ENCODE measurements at places on chromosomes 7 and 10.

- DNase-seq, result no peak
These were observed 39.0 kb upstream of the IFRD1 start for GRCh38 chr7:112411186-112411795.

DNA sequence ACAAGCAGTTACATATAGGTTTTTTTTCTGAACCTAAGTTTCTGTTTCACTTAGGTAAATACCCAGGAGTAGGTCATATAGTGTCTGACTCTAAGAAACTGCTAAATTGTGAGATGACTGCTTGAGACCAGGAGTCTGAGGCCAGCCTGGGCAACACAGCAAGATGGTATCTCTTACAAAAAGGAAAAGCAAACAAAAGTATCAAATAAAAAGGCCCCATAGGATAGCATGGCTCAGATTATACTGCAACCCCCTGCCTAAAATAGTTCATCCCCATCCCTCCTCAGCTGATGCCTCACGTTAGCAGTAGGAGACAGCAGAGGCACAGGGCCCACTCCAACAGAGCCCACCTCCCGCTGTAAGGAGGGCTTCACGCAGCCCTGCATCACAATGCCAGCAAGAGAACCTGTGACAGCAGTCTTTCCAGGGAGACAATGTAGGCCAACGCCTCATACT lies 90.3 kb downstream of the SRPK2 start:
- DNase-seq, result no peak

DNA sequence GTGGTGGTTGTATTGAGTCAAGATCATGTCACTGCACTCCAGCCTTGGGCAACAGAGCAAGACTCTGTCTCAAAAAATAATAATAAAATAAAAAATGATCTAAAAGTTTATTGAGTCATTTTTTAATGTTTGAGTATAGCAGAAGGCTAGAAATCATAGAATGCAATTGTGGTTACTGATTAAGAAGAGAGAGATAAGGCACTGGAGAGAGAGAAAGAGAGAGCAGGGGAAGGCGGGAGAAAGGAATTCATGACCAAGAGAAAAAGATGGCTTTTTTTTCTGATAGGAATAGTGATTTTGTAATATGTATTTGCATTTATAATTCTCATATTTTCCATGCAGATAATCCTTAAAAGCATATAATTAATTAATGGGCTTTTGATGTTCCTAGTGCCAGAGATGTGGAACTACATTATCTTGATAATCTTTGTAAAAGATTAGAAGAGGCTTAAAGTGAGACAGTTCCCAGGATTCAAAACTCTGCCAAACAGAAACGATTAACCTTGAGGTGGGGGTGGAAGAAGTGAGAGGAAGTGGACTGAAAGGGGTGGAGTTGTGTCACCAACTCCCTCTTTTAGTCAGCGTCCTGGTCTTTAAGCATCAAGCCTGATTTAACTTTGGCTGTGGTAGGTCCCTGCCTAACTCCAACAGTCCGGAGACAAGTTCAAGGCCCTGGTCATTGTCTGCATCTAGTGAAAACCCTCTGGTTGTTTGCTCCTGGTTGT lies 76.2 kb downstream of the CHN2 start:
- DNase-seq, result no peak

DNA sequence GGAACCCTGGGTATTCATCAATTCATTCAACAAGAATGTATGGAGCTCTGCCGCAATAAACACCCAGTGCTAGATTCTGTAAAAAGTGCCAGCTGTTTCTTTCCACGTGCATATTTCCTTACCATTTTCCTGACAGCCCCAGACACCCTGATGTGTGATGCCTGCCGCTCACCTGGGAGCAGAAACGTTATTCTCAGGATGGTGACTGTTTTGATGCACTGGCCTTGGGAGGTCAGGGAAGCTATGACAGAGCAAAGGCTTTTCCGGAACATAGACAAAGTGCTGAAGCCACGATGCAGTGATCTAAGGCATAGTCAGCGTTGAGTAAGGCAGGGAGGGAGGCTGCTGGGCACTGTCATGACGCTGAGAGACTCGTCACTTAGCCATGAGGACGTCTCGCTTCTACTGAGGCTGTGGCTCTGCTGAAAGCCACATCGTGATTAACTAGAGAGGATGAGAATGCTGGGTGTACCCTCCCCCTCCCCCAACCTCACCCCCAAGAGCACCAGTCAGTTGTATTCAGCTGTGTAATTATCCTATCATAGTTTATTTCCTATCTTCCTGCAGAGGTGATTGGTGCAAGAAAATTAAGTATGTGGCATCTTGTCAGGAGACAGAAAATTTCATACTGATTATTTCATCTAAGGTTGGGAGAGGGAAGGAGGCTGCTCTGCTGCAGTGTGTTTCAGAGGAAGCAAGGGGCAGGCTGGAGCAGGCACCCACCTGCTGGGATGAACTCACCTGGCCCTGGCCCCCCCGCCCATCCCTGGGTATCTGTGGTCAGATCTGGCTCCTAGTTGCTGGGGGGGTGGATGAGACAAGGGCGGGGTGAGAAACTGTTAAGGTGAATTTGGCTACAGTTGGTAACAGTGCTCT lies 48.8 kb upstream of the SMNDC1 start:
- no peak for DNase-seq

- DNase-seq, result no peak
These were observed 17.8 kb upstream of the CH25H start for GRCh38 chr10:89224739-89225443.

DNA sequence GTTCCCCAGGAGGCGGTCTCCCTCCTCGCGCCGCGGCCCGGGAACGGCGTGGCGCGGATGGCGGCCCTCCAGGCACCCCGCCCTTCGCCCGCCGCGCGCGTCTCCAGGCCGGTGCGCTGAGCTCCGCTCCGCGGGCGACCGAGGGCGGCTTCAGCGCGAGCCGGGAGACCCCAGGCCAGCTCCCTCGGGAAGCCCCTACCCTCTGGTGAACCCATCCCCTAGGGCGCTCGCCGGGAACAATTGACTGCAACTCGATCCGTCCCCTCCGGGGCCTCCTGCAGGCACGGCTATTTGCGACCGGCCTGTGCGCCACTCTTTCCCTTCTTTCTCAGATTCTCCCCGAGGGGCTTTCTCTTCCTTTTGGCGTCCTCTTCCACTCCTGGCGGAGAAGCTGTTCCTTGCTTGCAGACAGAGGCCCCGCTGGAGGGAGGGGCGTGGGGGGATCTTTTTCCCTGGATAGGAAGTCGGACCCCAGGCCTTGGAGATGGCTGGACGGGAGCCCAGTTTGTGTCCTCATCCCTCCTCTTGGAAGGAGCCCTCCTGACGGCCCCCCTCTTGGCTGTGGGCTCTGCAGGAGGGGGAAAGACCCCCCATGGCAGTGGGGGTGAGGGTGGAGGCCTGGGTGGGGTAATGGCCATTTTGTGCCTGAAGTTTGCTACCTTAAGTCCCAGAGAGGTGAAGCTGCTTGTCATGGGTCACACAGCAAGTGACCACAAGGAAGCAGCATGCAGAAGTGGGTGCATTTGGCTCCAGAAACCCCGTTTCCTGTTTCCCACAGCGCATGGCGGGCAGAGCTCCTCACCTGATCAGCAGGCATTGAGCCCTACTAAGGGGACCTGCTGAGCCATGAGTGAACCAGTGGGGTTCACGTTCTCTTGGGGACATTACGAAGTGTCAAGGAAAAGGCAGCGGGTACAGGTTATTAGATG lies 171.2 kb upstream of the TNRC18 start:
- no peak for DNase-seq

DNA sequence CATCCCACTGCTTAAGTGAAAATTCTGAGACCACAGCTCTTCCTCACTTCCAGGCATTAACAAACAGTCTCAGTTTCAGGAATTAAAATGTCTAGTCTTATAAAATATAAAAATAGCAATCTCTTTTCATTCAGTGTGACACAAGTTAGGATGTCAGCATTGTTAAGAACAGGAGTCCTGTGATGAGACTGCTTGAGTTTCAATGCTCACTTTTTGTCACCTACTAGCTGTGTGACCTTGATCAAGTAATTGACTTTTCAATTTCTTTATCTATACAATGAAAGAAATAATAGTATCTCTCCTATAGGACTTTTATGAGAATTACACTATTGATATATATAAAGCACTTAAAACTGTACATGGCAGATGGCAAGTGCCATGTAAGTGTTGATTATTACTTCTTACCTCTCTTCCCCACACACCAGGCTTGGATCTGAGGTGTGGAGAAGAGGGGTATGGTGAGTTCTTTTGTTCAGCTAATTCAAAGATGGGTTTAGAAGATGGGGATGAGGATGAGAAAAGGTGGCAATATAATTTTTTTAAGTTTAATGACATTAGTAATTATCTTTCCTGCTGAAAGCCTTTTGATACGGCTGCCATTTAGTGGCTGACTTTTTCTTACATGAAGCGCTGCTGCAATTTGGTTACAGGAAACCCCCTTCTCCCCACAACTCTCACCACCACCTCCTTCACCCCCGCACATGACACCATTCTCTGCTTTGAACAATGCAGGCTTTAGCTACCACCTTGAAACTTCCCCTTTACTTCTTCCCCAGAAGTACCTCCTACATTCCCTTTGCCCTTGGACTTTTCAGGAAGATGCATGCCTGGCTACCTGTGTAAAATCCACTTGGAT lies 20.8 kb upstream of the HYAL4 start:
- DNase-seq, result no peak

DNA sequence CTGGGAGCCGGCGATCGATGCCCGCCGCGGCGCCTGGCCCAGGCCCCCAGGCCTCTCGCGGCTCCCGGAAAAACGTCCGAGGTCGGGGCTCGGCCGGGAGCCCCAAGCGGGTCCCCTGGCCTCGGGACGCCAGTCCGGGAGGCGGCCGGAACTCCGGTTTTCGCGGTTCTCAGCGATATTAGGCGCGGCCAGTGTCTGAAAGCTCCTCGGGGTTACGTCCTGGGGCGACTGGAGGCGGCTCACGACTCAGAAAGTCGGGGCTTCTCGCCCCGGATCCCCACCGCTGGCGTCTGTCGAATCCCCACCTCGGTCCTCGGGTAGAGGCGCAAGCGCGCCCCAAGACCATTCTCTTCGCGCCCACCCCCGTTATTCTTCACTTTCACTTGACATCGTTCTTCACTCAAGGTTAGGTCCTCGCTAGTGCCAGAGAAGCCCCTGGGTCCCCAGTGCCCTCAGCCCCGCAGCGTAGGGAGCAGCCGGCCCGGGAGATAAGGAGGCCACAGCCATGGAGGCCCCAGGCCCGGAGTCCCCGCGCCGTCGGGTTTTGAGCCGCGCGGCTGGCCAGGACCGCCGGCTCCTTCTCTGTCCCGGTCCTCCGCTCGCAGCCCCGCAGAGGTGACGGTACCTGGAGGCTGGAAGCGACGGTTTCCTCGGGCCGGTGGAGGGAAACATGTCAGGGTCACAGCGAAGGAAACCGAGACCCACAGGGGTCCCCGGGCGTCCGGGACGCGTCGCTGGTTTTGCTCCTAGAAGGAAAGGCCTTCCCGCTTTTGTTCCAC lies 35.2 kb upstream of the EBLN1 start:
- DNase-seq, result peak; percentile 71

GRCh38 chr7:95549818-95550529 lies 46.3 kb downstream of the PDK4 start:
- no peak for DNase-seq

DNA sequence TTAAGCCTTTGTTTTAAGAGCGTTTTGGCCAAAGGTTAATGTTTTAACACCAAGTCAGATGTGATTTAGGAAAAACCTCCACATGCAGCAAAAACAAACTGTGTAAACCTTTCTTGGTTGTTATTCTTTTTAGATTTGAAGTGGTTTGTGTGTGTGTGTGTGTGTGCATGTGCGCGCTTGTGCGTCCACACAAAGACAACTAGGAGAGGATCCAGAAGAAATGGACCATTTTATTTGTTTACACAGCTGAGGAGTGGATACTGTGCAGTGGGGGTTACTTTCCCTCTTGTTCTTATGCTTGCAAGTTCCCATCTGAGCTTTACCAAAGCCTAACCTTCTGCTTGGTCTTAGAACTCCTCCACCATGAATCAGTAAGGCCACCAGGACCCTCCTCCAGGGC lies 20.0 kb downstream of the TCF7L2 start:
- no peak for DNase-seq

DNA sequence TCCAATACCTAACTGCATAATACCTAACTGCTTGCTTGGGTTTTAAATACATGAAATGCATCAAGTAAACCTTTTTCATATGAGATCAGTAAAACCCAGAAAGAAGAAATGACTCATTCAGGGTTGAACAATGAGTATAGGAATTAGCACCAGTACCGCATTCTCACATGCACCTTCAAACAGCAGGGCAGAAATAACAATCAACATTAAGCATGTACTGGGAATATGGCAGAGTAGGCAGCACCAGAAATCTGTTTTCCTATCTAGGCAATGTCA lies 850.3 kb upstream of the SORCS1 start:
- DNase-seq, result no peak

GRCh38 chr7:135971366-135971725 lies 5.8 kb downstream of the MTPN start:
- DNase-seq, result no peak

- DNase-seq, result no peak
These were observed 581.7 kb upstream of the POT1 start for GRCh38 chr7:125511310-125511709.

DNA sequence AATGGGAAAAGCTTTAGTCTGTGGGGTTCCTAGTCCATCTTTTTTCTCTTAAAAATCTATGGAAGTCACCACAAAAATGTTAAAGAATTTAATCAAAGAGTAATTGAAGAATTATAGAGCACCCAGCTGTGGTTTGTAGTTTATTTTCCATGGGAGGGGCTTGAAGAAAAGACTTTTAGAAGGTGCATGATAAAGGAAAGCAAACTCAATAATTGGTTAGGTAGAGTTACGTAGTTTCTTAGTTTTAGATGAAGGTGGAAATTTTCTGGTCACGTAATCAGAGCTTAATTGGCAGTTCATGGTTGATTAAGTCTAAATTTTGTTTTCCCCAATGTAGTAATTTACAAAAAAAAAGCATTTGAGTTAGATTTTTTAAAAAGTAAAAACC lies 724 bp downstream of the ZNF107 start:
- DNase-seq, result no peak

GRCh38 chr7:2105280-2105679 lies 127.5 kb downstream of the MAD1L1 start:
- DNase-seq, result no peak

Data from activated CD4-positive, CD25-positive, alpha-beta regulatory T cell treated with anti-CD3 and anti-CD28 coated beads, Interleukin-2, amount 50 U/mL, for 72 hours (primary cell).